ENCODE measurements at places on chromosomes 6 and 20.

GRCh38 chr6:45658400-45658799 is 280.7 kb upstream of the SUPT3H start:
- no peak for DNase-seq

DNA sequence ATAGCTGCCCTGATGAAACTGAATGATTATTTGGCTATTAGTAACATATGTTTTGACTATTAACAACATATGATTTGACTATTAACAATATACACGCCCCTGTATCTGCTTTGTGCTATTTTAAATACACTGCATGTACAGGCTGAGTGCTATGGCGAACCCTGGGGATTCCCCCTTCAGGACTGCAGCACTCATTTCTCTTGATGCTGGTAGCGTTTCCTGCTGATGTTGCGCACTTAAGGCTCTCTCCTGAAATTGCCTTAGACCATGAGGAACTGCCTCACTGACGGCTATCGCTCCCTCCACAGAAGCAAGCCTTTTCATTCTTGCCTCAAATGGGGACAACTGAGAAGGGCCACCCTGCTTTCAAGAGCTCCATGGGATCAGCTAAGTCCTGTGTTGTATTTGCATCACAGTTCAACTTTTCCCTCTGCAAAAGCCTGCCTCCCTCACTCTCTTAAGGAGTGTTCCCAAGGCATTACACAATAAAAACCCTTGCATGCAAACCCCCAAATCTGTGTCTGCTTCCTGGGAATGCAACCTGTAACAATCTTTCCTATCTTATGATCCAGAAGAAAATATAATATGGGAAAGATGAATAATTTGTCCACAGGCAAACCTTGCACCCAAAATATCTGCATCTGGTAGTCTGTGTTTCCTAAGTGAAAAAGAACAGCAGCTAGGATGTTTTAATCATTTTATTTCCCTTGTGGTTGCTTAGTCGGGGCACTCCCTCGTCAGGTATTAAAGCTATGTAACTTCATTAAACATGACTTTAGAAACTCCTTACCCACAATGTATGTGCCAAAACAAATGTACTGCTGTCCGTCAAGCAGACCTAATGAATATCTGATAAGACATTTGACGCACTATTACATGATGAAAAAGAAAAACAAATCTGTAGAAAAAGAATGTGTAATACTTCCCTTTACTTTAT is 456.4 kb downstream of the COL12A1 start:
- no peak for DNase-seq

DNA sequence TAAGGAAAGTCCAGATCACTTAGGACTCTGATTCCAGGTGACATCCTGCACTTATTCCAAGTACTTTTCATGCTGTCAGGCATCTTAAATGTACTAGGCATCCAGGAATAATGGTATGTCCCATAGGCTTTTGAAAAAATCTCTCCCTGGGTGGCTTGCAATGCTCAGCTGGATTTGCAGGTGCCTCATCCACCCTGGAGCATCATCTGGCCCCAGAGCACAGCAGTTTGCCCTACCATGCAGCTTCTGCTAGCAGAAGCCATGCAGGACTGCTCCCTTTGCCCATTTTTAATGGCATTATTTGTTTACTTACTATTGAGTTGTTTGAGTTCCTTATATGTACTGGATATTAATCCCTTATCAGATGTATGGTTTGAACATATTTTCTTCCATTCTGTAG is 45.2 kb downstream of the DZANK1 start:
- no peak for DNase-seq

- DNase-seq: peak; percentile 93
These were observed 122.6 kb upstream of the MCHR2 start for GRCh38 chr6:100116411-100117194.

- DNase-seq: no peak
These were observed 727.8 kb downstream of the QKI start for GRCh38 chr6:164142322-164142721.

GRCh38 chr6:3454273-3455010 is 2.4 kb downstream of the SLC22A23 start:
- DNase-seq: no peak

- no peak for DNase-seq
These were observed 45.6 kb downstream of the RSPO3 start for GRCh38 chr6:127164036-127164435.

DNA sequence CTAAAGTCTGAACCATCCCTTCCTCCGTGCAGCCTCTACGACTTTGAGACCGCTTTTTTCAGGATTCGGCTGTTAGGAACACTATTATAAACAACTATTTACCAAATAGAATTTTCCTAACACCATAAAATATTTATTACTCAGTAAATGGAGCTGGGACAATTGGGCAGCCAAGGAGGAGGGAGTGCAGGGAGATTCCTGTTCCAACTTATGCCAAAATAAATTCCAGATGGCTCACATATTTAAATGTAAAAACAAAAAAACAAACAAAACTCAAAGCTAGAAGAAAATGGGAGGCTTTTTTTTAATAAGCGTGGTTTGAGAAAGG is 48.1 kb downstream of the TCP11 start:
- no peak for DNase-seq

DNA sequence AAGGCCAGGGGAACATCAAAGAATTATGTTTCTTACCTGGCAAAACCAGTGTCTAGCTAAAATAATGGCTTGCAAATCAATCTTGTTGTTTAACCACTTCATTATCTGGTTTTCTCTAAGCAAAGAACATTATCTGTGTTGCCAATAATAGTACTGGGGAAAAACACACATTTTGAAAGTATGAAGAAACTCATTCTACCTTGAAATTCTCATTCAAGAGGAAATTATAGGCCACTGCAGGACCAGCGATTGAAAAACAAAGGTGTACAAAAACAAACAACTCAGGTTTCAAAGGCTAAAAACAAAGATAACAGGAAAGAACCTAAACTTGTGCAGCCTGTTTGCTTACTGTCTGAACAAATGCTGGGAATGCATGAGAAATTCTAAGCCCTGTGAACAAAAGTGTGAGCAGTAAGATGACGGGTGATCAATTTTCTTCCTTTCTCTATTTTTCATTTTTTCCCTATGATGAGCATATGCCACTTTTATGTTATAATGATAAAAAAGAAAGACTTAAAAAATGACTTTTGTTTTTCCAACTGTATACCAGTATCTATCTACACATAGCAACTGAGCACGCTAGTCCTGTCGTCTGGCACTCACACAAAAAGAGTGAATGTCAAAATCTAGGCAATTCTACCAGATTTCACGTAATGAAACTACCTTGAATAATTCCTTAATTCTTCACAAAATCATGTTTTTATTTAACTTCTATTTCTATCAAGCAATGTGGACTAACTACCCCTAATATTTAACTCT is 117.9 kb downstream of the SGK1 start:
- peak; percentile 65 for DNase-seq

GRCh38 chr6:14543971-14544585 is 426.5 kb downstream of the CD83 start:
- no peak for DNase-seq
